Activated T-helper 17 cell treated with anti-CD3 and anti-CD28 coated beads, Interleukin-2, amount 50 U/mL, for 72 hours (primary cell): ENCODE measurements at places on chromosomes 16 and 17.

- peaks cover 6% of the 10 kb centered on the region for H3K27me3 ChIP-seq
- ATAC-seq: no peak
- H3K36me3 ChIP-seq: no peaks in the 10 kb centered on the region
- H3K27ac ChIP-seq: no peak overlapping the region
- no peak overlapping the region for H3K4me3 ChIP-seq
- H3K4me1 ChIP-seq: no peaks in the 10 kb centered on the region
Measured at GRCh38 chr16:14061732-14062259, 9.3 kb upstream of the MRTFB start.

- no peak overlapping the region for H3K4me3 ChIP-seq
- H3K4me1 ChIP-seq: peaks cover 11% of the 10 kb centered on the region
- H3K27ac ChIP-seq: no peak overlapping the region
- H3K27me3 ChIP-seq: no peaks in the 10 kb centered on the region
Measured at GRCh38 chr16:67774457-67774853, 31.9 kb downstream of the RANBP10 start.

DNA sequence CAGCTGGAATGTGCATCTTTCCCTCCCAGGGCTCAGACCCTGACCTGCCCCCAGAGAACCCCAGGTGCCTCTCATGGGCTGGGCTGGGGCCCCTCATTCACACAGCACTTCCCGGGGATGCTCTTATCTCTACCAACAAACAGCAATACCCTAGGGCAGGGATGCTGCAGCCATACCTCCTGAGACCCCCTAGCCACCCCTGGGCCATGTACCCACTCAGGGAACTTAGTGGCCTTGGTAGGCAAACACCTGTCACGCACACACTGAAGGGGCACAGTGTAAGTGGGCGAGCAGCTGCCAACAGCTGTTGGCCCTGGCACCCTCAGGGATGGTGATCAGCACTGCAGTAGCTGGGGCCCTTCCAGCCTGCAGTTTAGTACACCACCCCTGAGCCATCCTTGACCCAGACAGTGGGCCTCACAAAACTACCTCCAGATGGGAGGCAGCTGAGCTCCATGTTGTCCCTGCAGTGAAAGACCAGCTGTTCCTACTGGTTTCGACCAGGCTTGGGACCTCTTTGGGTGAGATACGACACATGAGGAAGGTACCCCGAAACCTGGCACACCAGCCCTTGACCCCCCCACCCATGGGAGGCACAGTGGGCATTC is 1723.6 kb downstream of the TP53TG3F start:
- H3K27me3 ChIP-seq: no peaks in the 10 kb centered on the region
- no peaks in the 10 kb centered on the region for H3K36me3 ChIP-seq
- no peaks in the 10 kb centered on the region for H3K4me1 ChIP-seq
- no peak overlapping the region for H3K27ac ChIP-seq
- H3K4me3 ChIP-seq: no peak overlapping the region
- ATAC-seq: no peak

GRCh38 chr17:21294321-21295035 is 10.0 kb downstream of the MAP2K3 start:
- ATAC-seq: no peak
- H3K27me3 ChIP-seq: peaks cover 3% of the 10 kb centered on the region
- no peak overlapping the region for H3K4me3 ChIP-seq
- peaks cover 13% of the 10 kb centered on the region for H3K4me1 ChIP-seq
- H3K27ac ChIP-seq: peak overlapping the region; percentile 12

DNA sequence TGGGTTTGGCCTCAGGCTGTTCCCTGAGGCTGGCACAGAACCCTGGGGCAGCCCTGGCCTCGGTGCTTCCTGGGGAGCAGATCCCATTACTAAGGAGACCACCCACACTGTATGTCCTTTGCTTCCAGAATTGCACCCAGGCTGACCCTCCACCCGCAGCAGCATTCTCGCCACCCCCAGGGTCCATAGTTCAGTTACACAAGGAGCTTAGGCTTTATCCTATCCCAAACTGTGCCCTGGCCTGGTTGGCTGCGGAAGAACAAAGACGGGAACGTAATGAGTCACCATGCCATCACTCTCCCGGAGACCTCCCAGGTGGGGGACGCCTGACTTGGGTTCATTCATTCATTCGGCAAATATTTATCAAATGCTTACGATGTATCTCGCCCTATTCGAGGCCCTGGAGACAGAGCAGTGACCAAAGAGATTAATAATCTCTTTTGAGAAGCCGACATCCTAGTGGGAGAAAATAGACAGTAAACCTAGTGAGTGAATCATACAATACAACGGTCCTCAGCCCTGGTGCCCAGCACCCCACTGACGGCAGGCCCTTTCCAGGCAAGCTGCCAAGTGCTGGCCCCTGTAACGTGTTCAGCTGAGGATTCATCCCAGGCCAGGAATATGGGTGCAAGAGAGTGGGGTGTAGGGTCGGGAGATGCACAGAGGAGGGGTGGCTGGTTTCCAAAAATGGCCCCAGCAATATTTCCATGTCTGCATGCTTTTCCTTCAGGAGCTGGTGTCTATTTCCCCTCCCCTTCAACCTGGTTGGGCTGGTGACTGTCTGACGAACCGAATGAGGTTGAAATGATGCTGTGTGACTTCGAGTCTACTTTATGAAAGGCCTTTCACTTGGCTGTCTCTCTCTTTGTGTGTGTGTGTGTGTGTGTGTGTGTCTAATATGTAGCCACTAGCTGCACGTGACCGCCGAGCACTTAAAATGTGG is 134.2 kb downstream of the MGAT5B start:
- peaks cover 13% of the 10 kb centered on the region for H3K4me1 ChIP-seq
- H3K27ac ChIP-seq: no peak overlapping the region
- no peak overlapping the region for H3K4me3 ChIP-seq
- no peak for ATAC-seq
- no peaks in the 10 kb centered on the region for H3K27me3 ChIP-seq
- H3K36me3 ChIP-seq: no peaks in the 10 kb centered on the region

- ATAC-seq: no peak
- peak overlapping the region; percentile 43 for H3K27ac ChIP-seq
- H3K27me3 ChIP-seq: no peaks in the 10 kb centered on the region
- peaks cover 78% of the 10 kb centered on the region for H3K36me3 ChIP-seq
- no peak overlapping the region for H3K4me3 ChIP-seq
Measured at GRCh38 chr17:38896346-38896954, 26.6 kb downstream of the LASP1 start.

DNA sequence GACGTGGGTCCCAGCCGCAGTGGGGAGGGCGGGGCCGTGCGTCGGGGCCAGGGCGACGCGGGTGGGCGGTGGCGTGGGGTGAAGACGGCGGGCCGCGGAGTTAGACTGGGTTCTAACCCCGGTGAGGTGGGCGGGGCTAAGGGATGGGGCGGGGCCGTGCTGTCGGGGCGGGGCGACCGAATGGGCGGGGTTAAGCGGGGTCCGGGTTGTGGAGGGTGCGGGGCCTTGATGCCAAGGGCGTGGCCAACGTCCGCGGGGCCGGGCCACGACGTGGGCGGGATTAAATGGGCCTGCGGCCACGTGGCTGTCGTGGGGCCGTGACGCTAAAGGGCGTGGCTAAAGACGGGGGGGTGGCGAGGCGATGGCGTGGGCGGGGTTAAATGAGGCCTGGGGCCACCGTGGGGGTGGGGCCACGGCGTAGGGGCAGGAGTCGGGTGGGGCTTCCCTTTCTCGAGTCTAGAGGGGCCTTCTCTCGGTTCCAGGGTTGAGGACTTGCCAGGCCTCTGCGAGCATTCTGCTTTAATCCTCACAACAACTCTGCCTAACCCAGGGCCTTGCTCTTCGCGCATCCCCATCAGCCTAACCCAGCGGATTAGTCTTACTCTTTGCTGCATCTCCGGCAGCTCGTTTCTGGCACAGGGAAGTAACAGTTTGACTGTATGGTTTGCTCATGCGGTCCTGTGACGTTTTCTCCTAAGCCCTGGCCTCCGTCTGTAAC is 739 bp downstream of the TCF25 start:
- ATAC-seq: peak; percentile 78
- H3K27ac ChIP-seq: peak overlapping the region; percentile 93
- H3K27me3 ChIP-seq: no peaks in the 10 kb centered on the region

GRCh38 chr17:16923904-16924695 is 47.8 kb downstream of the TNFRSF13B start:
- no peaks in the 10 kb centered on the region for H3K27me3 ChIP-seq
- no peaks in the 10 kb centered on the region for H3K4me1 ChIP-seq
- no peak overlapping the region for H3K27ac ChIP-seq
- no peak for ATAC-seq
- no peaks in the 10 kb centered on the region for H3K36me3 ChIP-seq

DNA sequence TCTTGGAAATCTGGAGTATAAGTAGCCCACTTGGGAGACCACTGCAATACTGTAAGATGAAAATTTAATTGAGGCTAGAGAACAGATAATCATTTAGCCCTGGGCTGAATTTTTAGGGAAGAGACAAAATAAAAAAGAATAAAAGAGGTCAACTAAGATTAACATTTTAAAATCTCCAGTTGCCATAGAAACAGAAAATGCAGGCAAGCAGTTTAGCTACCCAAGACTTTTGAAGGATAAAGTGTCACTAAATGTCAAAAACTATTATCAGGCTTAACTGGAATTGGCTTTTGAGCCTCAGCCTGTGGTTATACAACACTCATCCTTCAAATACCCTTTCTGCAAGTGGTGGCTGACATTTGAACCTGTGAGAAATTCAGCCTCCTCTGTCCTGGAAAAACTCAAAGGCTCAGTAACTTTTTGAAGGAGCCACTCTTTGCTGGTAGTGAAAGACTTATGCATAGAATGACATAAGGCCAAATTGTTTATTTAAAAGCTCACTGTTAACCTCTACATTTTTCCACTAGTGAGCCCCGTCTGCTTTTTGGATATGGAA is 220.7 kb upstream of the KCNJ16 start:
- no peak overlapping the region for H3K27ac ChIP-seq
- H3K4me3 ChIP-seq: no peak overlapping the region
- no peaks in the 10 kb centered on the region for H3K36me3 ChIP-seq
- no peak for ATAC-seq
- no peaks in the 10 kb centered on the region for H3K27me3 ChIP-seq
- no peaks in the 10 kb centered on the region for H3K4me1 ChIP-seq

- H3K27ac ChIP-seq: no peak overlapping the region
- no peak overlapping the region for H3K4me3 ChIP-seq
- no peaks in the 10 kb centered on the region for H3K36me3 ChIP-seq
- no peak for ATAC-seq
- H3K4me1 ChIP-seq: no peaks in the 10 kb centered on the region
Measured at GRCh38 chr17:35713069-35713728, 18.2 kb upstream of the RASL10B start.

DNA sequence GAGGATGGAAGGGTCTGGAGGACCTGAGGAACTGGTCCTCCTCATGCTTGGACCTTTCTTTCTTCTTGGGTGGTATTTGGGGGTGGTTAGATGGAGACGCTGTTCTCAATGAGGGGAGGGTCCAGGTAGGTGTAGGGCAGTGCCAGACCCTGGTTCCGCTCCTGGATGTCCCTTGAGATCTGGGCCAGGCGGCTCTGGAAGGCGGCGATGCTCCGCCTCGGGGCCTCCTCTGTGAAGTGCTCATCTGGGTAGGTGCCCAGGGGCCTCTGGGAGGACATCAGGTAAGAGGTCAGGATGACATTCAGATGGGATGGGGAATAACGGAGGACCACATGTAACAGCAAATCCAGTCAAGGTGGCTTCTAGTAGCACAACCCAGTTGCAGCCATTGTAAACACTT is 9.0 kb upstream of the ALOX12B start:
- H3K27ac ChIP-seq: no peak overlapping the region
- peaks cover 5% of the 10 kb centered on the region for H3K4me1 ChIP-seq
- H3K27me3 ChIP-seq: peaks cover 3% of the 10 kb centered on the region
- no peaks in the 10 kb centered on the region for H3K36me3 ChIP-seq
- ATAC-seq: no peak

GRCh38 chr17:19244357-19244756 is 7.2 kb downstream of the EPN2 start:
- H3K36me3 ChIP-seq: no peaks in the 10 kb centered on the region
- no peaks in the 10 kb centered on the region for H3K4me1 ChIP-seq
- no peak overlapping the region for H3K27ac ChIP-seq
- H3K4me3 ChIP-seq: no peak overlapping the region
- peaks cover 3% of the 10 kb centered on the region for H3K27me3 ChIP-seq

GRCh38 chr16:30660424-30661261 is 2.4 kb downstream of the FBRS start:
- peak overlapping the region; percentile 89 for H3K4me3 ChIP-seq
- H3K27ac ChIP-seq: peak overlapping the region; percentile 90
- no peaks in the 10 kb centered on the region for H3K27me3 ChIP-seq
- peak; percentile 33 for ATAC-seq
- H3K4me1 ChIP-seq: peaks cover 27% of the 10 kb centered on the region
- peaks cover 86% of the 10 kb centered on the region for H3K36me3 ChIP-seq

- H3K4me3 ChIP-seq: no peak overlapping the region
- peak; percentile 69 for ATAC-seq
- peaks cover 28% of the 10 kb centered on the region for H3K4me1 ChIP-seq
- peaks cover 90% of the 10 kb centered on the region for H3K36me3 ChIP-seq
Measured at GRCh38 chr16:10754941-10755340, 11.3 kb downstream of the NUBP1 start.

GRCh38 chr16:54930869-54931119 is 129 bp downstream of the IRX5 start:
- no peak overlapping the region for H3K27ac ChIP-seq
- peaks cover 61% of the 10 kb centered on the region for H3K27me3 ChIP-seq
- peak overlapping the region; percentile 76 for H3K4me3 ChIP-seq
- peaks cover 15% of the 10 kb centered on the region for H3K4me1 ChIP-seq
- no peak for ATAC-seq

- H3K4me3 ChIP-seq: peak within 1 kb of the TSS; percentile 96
- peaks cover 14% of the 10 kb centered on the region for H3K4me1 ChIP-seq
- ATAC-seq: peak; percentile 46
Measured at GRCh38 chr17:50055426-50056216, at the start of gene ITGA3. Gene ITGA3, plus strand, starts transcription at chr17:50056110. Its CDS starts 330 bp downstream, at chr17:50056440.

GRCh38 chr16:59295993-59296736 is 562.0 kb upstream of the GOT2 start:
- ATAC-seq: no peak
- H3K27me3 ChIP-seq: no peaks in the 10 kb centered on the region
- H3K36me3 ChIP-seq: no peaks in the 10 kb centered on the region
- H3K27ac ChIP-seq: no peak overlapping the region
- no peaks in the 10 kb centered on the region for H3K4me1 ChIP-seq

- no peaks in the 10 kb centered on the region for H3K27me3 ChIP-seq
- peak overlapping the region; percentile 9 for H3K4me3 ChIP-seq
- peaks cover 13% of the 10 kb centered on the region for H3K4me1 ChIP-seq
- peak overlapping the region; percentile 10 for H3K27ac ChIP-seq
- no peak for ATAC-seq
- H3K36me3 ChIP-seq: peaks cover 28% of the 10 kb centered on the region
Measured at GRCh38 chr17:42118545-42118944, 2.6 kb downstream of the KAT2A start.

DNA sequence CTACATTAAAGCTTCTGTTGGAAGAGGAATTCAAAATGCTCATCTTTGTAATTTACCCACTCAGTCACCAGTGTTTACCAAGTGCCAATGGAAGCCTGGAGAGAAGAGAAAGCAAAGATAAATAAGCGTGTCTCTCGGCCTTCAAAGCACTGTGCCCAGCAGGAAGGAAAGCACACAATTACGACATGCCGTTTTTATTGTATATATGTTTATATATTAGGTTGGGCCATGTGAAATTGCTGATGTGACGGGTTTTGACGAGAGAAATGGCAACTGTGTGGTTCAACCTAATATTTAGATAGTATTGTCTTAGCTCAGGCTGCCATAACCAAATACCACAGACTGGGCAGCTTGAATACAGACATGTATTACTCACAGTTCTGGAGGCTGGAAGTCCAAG is 79.3 kb upstream of the HSBP1 start:
- no peaks in the 10 kb centered on the region for H3K36me3 ChIP-seq
- H3K4me3 ChIP-seq: no peak overlapping the region
- no peak overlapping the region for H3K27ac ChIP-seq
- H3K27me3 ChIP-seq: peaks cover 9% of the 10 kb centered on the region
- no peak for ATAC-seq
